Stimulated activated CD4-positive, alpha-beta T cell treated with anti-CD3 and anti-CD28 coated beads, Interleukin-2, amount 100 ng/mL, for 4 hours (primary cell): ENCODE measurements at places on chromosomes 12 and 14.

DNA sequence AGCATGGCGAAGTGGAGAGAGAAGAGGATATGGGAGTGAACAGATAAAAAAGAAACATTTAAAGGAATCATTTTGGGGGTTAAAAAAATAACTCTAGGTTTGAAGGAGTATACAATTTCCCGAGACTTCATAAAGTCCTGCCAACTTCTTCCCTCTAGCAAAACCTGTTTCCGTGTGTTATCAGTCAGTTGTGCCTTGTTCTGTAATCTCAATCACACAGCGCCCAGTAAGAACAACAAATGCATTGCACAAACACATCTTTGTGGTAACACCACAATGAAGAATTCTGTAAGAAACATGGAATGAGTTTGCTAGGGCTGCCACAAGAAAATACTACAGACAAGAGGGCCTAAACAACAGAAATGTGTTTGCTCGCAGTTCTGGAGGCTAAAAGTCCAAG lies 144.7 kb upstream of the FUT8 start:
- DNase-seq, result no peak

DNA sequence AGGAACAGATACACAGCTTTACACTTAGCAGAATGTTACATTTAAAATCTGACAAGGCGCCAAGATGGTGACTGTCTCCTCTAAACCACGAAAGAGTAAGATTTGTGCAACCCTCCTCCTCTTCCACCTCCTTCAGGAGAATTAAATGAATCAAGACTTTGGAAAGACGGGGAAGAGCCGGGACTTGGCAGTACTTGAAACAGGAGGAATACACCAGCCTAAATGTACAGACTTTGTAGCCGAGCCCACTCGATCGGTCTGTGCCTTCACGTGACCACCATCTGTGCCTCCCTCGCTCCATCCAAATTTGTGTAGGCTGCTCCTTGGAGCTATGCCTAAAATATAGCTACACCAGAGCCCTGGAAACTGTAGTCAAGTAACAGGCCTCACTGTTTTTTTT lies 38.3 kb downstream of the SSPN start:
- no peak for DNase-seq

DNA sequence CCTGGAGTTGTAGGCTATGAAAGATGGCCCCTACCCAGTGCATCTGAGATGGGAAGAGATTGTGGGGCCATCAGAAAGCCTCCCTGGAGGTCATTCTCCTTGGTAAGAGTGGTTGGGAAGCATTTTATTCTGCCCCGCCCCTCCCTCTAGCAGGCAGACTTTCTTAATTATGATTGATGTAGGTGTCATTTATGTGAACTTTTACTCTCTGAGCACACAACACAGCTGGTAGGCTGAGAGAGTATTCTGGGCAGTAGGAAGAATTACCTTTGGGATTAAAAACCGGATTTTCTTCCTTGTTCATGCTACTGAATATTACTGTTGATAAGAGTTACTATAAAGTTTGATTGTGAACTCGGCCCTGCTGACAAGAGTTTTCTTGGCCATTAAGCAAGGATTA lies 266.8 kb downstream of the TTC6 start:
- DNase-seq, result no peak

GRCh38 chr12:130076126-130076525 lies 86.1 kb upstream of the FZD10 start:
- DNase-seq, result no peak

DNA sequence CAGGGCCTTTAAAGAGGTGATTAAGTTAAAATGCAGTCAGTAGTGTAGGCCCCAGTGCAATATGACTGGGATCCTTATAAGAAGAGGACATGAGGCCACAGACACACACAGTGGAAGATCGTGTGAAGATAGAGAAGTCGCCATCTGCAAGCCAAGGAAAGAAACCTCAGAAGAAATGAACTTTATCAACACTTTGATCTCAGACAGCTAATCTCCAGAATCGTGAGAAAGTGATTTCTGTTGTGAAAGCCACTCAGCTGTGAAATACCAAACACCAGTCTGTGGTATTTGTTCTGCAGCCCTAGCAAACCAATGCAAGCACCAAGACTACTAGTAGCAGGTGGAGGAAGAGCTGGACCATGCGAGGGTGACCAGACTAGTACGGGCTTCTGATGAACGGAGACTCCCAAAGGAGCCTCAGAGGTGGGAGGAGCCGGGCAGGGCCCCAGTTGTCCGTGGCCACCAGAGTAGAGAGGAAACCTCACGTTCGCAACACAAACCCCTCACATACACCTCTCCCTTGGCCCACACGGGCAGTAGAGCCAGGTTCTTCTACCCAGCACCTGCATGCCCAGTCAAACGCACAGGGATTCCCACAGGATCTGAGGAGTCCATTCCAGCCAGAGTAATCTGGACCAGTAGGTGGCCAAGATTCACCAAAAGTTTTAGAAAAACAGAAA lies 243.0 kb downstream of the TTC8 start:
- no peak for DNase-seq

GRCh38 chr14:103889313-103890051 lies 38.8 kb upstream of the TDRD9 start:
- DNase-seq, result no peak

- no peak for DNase-seq
These were observed 21.2 kb downstream of the ZFYVE21 start for GRCh38 chr14:103736546-103737431.

DNA sequence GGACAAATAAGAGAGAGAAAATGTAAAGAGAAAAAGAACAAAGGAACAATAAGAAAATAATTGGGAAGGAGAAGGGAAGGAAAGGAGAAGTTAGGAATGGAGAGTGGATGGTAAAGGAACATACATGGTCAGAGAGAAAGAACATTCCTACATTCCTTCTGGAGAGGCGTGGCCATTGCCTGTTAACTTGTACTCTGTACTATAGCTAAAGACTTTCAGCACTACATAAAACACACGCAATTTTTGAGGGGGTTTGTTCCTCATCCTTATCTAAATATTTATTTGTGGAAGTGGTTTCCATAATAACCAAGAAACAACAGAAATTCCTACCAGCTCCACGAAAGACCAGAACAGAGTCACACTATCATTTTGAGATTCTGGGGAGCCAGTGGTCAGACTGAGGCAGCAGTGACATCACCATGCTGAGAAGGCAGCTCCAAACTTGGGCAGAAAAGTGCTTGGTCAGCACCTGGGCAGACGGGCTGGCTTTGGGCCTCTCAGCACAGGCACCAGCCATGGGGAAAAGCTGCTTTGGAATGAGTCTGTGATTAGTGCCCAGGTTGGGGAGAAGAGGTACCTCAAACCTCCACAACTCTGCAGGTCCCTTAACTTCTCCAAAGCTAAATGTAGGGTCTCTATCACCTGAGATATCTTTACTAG lies 125.9 kb upstream of the NTF3 start:
- no peak for DNase-seq

- DNase-seq, result no peak
These were observed 51.4 kb upstream of the TMX1 start for GRCh38 chr14:51188566-51189185.

DNA sequence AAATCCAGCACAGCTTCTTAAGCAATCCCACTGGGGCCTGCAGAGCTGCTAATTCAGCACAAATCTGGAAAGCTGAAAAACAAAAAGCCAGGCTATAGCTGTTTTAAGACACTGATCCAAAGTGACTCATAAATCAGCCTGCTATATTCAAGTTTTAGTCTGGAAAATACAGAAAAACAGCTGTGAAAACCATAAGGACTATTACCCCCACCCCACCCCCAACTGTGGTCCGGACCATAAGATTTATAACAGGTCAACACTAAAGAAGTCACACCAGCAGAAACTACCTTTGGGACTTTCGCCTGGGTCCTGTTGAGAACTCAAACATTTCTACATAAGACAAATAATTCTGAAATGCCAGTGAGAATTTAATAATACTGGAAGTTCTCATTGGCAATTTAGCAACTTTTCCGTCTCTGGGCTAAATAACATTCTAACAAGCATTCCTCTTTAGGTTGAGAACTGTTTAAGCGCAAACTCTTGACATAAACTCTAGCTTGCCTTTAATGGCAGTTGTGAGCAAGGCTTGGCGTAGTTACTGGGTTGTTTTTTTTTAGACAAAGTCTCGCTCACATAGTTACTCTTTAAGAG lies 3.3 kb downstream of the LRIG3 start:
- DNase-seq, result no peak

DNA sequence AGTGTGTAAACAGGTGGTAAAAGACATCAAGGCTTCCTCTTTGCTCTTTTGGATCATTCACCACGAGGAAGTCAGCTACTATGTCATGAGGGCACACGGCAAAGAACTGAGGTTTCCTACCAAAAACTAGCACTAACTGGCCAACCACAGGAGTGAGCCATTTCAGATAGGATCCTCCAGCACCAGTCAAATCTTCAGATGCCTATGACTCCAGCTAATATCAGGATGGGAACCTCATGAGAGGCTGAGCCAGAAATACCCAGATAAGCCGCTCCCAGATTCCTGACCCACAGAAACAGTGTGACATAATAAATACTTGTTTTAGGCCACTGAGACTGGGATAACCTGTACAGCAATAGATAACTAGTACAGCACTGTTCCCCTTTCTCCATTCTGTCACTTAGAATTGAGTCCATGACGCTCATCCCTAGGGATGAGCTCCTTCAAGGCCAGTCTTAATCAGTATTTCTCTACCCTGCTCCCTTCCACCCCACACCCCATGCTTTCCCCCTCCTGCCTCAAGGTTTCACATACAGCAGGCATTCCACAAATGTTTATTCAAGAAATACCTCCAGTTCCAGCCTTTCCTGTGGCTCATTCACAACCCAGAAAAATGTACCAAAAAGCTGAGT lies 68.4 kb downstream of the PPM1H start:
- DNase-seq, result no peak

GRCh38 chr12:89059721-89060541 lies 292.4 kb downstream of the DUSP6 start:
- DNase-seq, result no peak

DNA sequence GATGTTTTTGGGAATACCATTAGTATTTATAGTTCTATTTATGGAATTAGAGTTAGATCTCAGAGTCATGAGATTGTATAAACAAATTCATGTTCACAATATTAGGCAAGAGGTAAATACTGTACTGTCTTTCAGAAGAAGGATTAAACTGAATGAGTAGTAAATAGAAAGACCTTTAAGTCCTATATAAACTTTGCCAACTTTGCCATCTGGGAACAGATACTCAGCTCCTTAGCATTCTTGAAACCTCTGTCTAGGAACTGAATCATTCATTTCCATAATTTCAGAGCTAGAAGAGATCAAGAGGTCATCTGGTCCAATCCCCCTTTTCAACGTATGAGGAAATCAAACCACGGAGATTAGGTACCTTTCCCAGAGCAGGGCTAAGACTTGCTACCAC lies 141.1 kb downstream of the CAND1 start:
- DNase-seq, result no peak

DNA sequence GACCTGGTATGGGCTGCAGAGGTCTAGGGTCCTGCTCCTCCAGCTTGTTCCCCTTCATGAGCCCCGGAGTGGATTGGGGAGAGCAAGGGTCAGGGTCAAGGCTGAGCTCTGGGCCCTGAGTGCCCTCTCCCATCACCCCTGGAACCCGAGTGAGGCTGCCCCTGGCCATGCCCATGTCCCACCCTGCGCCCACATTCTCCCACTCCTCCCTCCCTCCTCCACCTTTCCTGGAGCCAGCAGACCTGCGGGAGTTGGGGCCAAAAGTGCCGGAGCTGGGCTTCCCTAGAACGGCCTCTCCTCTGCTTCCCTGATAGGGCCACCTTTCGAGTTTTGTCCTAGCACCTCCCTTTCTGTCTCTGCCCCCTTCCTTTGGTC lies 590 bp downstream of the SCNN1A start:
- no peak for DNase-seq

DNA sequence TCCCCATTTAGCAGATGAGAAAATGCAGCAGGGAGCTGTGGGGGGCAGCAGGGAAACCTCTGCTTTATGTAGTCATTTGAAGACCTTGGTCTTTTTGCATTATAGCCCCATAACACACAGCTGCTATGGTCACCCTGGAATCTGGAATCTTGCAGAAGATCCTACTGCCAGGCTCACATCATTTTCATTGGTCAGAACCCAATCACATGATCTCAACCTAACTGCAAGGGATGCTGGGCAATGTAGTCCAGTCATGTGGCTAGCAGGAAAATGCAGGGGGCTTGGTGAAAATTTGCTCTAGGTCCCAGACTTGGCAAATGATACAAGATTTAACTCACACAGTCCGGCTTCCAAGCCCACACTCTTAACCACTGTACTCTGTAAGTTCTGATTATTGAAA lies 1028.7 kb downstream of the AACS start:
- DNase-seq, result no peak

DNA sequence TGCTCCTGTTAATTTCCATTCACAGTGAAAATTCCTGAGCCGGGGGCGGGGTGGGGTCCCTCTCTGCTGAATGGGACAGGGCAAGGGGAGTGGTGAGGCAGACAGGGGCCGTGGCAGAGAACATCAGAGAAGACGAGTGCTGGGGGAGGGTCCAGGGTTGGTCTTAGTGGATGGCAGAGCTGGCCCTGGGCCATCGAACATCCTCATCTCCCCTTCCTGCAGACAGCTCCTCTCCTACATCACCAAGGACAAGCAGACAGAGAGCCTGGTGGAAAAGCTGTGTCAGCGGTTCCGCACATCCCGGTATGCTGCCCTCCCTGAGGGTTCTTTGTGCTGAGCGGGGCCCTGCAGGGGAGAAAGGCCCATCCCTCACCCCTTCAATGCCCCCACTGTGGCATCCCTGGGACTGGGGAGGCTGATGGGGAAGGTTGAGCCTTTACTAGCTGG lies 5.0 kb upstream of the GAPDH start:
- no peak for DNase-seq

DNA sequence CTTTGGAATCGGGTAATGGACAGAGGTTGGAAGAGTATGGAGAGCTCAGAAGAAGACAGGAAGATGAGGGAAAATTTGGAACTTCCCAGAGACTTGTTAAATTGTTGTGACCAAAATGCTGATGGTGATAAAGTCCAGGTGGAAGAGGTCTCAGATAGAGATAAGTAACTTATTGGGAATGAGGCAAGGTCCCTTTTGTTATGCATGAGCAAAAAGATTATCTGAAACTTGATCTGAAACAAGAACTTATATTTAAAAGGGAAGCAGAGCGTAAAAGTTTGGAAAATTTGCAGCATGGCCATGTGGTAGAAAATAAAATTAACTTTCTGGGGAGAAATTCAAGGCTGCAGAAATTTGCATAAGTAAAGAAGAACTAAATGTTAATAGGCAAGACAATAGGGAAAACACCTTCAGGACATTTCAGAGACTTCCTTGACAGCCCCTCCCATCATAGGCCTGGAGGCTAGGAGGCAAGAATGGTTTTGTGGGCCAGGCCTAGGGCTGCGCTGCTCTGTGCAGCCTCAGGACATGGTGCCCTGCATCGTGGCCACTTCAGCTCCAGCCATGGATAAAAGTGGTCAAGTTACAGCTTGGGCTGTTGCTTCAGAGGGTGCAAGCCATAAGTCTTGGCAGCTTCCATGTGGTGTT lies 425.7 kb upstream of the PRICKLE1 start:
- DNase-seq, result no peak

GRCh38 chr14:70130482-70130881 lies 58.3 kb downstream of the SLC8A3 start:
- no peak for DNase-seq
